ENCODE measurements at places on chromosomes 13 and 19.

DNA sequence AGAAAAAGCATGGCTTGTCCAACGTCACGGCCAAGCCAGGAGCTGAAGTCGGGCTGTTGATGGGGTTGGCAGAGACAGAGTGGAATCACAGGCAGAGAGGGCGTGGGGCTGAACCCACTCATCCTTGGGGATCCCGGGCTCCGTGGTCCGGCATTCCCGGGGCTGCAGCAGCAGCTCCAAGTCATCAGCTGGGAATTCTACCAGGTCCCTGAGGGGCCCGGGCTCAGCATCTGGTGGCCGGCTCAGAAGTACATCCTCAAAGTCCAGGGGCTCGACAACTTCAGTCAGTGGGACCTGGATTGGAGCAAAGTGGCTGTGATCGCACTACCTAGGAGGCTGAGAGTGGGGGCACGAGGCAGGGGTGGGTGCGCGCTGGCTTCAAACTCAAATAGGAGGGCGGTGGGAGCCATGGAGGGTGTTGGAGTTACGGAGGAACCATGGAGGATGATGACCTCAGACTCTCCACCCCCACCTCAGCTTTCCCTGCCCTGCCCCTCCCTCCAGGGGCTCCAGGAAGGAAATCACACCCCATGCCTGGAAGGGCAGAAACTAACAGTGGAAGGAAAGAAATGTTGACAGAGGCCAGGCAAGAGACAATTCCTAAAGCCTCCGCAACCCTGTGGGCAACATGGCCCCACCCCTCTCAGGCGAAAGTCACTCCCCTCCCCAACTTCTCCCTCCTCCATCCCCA is 9.5 kb downstream of the DOCK6 start:
- no peak for DNase-seq

- DNase-seq, result no peak
Measured at GRCh38 chr19:23343434-23344010, 51.7 kb downstream of the ZNF91 start.

DNA sequence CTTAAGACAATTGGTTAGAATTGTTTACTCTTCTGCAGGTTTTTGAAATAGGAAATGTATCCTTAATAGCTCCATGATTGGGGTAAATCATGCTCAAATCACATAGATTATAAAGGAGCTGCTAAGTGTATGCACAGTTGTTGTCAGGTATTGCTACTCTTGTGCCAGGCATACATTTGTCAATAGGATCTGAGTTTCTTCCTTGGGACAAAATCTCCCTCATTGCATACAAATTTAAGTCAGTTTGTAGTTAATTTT is 109.3 kb upstream of the MLNR start:
- no peak for DNase-seq

DNA sequence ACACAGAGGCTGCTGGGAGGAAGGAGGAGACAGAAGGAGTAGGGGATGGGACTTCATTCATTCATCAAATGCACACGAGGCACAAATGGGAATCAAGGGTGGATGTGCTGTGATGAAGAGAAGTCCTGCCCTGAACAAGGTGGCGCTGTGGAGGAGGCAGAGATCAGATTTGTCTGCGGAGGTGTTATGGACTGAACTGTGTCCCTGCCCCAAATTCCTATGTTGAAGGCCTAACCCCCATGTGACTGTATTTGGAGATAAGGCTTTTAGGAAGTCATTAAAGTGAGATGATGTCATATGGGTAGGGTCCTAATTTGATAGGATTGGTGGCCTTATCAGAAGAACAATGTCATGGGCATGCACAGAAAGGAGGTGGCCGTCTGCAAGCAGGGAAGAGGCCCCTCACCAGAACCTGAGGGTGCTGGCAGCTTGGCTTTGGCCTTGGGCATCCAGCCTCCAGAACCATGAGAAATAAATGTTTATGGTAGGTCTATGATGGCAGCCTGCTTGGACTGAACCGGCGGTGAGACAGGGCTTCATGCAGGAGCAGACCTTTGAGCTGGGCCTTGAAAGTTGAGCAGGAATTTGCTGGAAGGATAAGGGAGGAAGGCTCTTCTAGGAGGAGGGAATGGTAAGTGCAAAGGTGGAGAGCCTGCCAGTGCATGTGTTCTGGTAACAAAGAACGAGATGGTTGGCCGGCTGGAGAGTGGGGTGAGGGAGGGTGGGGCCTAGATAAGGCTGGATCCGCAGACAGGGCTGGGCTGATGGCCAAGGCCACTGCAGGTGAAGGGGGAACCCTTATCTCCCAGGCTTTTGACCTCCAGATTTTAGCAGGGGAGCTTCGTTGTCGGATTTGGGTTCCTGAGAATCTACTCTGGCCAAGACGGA is 2.7 kb upstream of the CEBPA start:
- no peak for DNase-seq

DNA sequence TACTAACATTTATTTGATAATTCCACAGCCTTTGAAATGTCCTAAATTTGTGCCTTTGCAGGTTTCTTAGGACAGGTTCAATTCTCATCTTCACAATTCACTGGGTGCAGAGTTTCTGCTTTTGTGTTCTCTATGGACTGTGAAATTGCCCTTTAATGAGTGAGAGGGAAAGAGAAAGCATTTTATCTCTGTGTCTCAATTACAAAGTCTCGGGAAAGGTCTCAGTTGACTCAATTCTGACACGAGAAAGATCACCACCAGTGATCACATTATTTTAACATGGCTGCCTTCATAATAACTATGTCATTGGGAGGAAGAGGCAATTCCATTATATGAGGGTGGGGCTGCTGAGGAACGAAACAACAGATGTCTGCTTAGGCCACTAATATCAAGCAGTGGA is 26.2 kb upstream of the LRCH1 start:
- no peak for DNase-seq

DNA sequence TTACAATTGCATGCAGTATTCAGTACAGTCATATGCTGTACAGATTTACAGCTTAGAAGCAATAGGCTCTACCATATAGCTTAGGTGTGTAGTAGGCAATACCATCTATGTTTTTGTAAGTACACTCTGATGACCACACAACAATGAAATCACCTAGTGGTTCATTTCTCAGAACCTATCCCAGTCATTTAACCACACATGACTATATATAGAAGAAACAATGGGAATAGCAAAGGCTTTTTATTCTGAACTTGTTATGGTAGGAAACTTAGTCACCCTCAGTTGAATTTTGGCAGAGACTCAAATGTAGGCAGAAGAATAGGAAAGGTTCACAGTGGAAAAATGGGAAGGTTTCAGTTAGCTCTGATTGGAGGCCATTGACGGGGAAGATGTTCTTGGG is 1075.1 kb upstream of the MIR17HG start:
- DNase-seq, result no peak

DNA sequence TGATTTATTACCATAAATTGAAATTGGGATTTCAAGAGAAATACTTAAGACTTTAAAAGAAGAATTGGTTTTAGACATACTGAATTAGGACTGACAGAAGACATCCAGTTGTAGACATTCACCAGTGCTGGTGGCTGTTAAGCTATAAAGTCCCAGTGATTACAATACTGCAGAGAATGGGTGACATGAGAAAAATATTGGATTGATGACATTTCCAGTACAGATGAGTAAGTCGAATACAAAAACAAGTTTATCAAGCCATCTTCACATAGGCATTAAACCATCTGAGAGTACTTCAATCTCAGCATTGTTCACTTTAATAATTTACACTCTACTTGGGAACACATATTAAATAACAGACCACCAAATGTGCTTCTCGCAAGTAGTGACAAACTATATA is 66.8 kb downstream of the TBC1D4 start:
- no peak for DNase-seq

DNA sequence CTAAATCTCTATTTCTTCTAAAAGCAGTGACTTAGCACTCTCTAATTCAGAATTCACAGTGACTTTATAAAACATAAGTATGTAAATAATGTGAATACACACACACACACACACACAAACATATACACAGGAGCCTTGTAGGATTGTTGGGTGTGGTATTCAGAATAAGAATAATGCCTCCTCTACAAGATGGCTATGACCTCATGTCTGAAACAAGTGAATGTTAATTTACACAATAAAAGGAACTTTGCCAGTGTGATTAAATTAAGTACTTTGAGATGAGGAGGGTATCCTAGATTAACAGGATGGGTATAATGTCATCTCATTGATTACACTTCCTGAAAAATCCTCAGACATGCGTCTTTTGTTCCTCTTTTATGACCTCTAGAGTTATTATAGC is 234.6 kb downstream of the SLITRK6 start:
- no peak for DNase-seq

GRCh38 chr19:33375837-33376159 is 2.3 kb downstream of the CEBPG start:
- no peak for DNase-seq

DNA sequence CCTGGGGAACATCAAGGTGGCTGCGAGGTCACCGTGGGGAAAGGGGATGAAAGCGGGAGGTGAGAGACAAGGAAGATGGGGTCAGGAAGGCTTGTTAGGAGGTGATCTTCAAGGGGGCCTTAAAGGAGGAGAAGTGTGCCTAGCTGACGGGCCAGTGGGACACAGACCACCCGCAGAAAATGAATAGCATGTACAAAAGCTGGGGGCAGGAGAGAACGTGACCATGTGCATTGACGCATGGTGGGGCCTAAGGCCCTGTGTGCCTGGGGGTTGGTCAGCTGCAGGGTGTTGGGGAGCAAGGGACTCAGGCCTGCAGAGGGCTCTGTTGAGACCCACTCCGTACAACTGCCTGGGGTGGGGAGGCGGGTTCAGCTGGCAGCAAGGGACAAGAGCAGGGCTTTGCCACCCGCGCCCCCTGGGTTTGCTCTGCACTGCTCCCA is 5.9 kb downstream of the RAB8A start:
- no peak for DNase-seq

DNA sequence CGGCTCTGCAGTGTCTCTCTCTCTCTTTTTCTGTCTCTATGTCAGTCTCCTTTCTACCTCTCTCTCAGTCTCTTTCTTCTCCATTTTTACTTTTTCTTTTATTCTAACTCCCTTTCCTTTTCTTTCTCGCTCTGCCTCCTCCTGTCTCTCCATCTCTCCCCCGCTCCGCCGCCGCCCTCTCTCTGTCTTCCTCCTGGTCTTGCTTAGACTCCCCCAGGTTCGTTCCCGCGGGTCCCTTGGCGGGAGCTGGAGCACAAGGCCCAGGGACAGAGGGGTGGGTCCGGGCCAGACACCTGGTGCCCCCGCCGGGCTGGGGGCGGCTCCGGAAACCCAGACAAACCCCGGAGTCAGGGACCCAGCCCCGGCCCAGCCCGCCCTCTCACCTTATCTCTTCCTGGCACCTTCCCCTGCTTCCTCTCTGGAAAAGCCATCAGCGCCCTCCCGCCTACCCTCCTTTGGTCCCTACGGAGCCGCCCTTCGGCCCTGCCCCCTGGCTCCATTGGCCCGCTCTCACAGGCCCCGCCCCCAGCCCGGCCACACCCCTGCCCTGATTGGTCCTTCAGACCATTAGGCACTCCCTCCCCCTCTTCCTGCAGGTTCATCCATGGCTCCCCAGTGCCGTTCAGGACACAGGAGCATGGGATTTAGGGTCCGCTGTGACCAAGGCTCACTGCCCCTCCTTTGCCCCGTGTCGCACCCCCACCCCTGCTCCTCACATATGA is 15.4 kb upstream of the NOP53 start:
- no peak for DNase-seq

DNA sequence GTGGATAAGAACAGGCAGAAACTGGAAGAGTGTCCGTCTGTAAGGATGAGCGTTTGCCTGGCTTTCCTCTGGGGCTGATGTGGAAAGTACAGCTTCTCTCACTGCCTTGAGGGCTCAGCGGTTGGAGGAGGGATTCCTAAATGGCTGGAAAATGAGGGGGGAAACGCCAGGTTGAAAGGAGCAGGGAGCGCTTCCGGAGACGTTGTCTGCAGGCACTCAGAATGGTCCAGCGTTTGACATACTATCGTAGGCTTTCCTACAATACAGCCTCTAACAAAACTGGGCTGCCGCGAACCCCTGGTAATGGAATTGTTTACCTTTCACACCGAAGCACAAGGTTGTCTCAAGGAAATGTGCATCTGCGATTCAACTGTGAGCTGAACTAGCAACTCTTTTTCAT is 39.9 kb downstream of the MRPL57 start:
- DNase-seq, result no peak

- no peak for DNase-seq
Measured at GRCh38 chr19:48469289-48469881, at the start of gene CYTH2. Gene CYTH2 (plus strand): TSS chr19:48469369. CDS start chr19:48469508, 139 bp downstream.

- DNase-seq, result no peak
Measured at GRCh38 chr19:8045872-8046568, 6.5 kb upstream of the CCL25 start.

DNA sequence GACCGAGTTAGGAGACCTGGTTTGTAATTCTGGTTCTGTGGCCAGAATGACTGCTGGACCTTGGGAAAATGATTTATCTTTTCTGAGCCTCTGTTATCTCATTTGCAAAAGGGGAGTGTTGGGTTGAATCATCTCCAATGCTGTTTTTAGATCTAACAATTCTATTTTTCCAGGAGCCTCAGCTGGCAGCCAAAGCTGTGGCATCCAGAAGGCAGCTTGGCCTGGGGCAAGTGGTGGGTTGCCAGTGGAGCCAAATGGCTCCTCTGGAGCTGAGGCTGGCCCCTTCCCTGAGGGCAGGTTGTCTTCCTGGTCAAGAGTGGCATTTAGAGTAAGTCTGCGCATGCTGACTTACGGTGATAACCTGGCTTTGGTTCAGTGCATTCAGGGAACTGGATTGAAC is 21.3 kb downstream of the B3GLCT start:
- no peak for DNase-seq

DNA sequence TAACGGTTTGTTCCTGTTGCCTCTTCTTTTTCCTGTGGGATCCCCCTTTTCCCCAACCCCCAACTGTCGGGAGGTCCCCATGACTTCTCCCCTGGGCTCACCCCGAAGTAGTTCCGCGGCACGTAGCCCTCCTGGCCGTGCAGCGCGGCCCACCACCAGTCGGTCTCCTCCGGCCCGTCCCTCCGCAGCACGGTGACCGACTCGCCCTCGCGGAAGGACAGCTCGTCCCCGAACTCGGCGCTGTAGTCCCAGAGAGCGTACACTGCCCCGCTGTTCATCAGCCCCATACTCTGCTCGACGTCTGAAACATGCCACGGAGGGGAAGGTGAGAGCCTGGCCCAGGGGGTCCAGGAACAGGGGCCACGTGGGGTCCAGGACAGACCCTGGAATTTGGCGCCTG is 12.1 kb upstream of the ERCC2 start:
- DNase-seq, result no peak

- DNase-seq, result no peak
Measured at GRCh38 chr19:38744298-38744681, at the start of gene CAPN12. Gene CAPN12 (minus strand): TSS chr19:38744474. CDS start chr19:38744165, 309 bp downstream.

GRCh38 chr13:34757441-34757840 is 184.6 kb upstream of the NBEA start:
- no peak for DNase-seq

- DNase-seq, result no peak
Measured at GRCh38 chr13:39616087-39616694, 13.2 kb upstream of the LHFPL6 start.

- DNase-seq, result no peak
Measured at GRCh38 chr13:112903606-112904195, 65.3 kb upstream of the MCF2L start.

- no peak for DNase-seq
Measured at GRCh38 chr13:43744261-43745031, 42.3 kb downstream of the ENOX1 start.

GRCh38 chr13:37646531-37646930 is 48.0 kb upstream of the POSTN start:
- no peak for DNase-seq

- DNase-seq, result no peak
Measured at GRCh38 chr19:46759817-46760333, 13.6 kb upstream of the STRN4 start.

GRCh38 chr13:49836516-49836915 is 44.0 kb upstream of the KPNA3 start:
- DNase-seq, result no peak

Measured in cortex of kidney (tissue), 1 donor.